A549 (cell line): ENCODE measurements at places on chromosomes 13 and 19. TPM values are rescaled to one million over a fixed set of nuclear protein-coding genes. Genes with fewer than 3 reads are reported as not detected.
A peak's percentile ranks its signal among the peaks of the same experiment; 100 is the strongest.

- peak; percentile 41 for DNase-seq
These were observed 232.5 kb downstream of the SLC7A1 start for GRCh38 chr13:29362849-29363604.

DNA sequence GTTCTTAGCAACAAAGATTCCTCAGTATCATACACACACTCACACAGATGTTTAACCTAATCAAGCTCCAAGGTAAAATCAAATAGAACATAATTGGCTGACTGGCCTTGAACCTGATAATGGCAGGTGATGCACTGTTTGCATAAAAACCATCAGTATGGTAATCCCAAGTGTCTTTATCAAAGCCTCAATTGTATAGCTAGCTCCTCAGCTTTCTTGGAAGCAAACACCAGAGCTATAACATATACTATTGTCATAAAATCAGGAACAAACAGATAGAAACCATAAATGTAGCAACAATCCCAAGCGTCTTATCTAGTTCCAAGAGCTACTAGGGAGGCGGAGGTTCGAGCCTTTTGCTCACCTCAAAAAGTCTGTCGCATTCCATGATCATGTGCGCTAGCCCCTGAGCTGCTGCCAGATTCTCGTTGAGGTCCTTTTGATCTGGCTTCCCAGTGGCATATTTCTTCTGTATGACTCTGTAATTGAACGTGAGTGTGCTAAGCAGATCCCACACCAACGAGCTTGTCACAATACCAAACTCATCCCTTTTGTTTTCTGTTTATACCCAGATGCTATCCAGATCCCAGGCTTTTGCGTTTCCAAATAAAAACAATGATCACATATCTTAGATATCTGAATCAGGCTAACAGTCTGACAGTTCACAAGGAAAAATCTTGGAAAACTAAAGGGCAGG lies 95.3 kb downstream of the KL start:
- DNase-seq, result no peak

GRCh38 chr19:10601999-10602329 lies 14.9 kb upstream of the AP1M2 start:
- no peak for DNase-seq

- DNase-seq, result no peak
These were observed 744.1 kb downstream of the UQCRFS1 start for GRCh38 chr19:28468701-28469459.

DNA sequence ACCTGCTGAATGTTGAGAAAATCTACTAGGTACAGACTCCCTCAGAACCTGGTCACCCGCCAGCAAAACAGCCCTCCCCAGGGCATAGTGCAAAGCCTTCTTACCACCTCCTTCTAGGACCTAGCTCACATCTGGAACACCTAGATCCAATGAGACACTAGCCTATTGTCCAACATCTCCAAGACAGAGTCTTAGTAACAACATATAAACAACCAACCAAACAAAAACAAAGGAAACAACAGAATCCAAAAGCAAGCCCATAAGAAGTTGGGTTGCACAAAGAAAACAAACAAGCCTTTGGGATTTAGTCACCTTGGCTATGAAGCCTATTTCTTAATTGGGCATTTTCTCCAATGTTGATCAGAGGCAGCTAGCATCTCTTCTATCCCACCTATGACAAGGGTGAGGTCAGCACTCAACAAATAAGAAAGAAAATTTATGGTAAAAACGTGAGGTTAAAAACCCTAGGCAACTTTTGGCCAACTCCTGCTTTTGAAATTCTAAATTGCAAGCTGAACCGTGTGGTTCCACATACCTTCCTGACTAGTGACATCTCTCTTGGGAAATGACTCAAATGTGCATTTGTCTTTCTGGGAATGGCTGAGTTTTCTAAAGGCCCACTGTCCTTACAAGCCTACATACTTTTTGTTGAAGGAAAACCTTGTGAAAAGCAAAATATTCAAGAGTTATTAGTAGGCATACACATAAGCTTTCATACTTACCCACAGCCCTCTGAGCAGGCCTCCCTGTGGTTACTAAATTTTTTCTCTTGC lies 66.7 kb downstream of the FAM216B start:
- DNase-seq, result no peak

GRCh38 chr13:39692660-39693438 lies 37.4 kb downstream of the COG6 start:
- DNase-seq, result no peak

DNA sequence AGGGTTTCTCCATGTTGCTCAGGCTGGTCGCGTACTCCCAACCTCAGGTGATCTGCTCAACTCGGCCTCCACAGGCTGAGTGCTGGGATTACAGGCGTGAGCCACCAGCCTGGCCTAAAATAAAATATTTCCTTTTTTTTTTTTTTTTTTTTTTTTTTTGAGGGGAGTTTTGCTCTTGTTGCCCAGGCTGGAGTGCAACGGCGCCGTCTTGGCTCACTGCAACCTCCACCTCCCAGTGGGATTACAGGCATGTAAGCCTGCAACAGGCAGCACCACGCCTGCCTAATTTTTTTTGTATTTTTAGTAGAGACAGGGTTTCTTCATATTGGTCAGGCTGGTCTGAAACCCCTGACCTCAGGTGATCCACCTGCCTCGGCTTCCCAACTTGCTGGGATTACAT lies 4.9 kb downstream of the ZNF506 start:
- no peak for DNase-seq

- DNase-seq, result no peak
These were observed 4.9 kb downstream of the SUGP1 start for GRCh38 chr19:19315444-19315843.

DNA sequence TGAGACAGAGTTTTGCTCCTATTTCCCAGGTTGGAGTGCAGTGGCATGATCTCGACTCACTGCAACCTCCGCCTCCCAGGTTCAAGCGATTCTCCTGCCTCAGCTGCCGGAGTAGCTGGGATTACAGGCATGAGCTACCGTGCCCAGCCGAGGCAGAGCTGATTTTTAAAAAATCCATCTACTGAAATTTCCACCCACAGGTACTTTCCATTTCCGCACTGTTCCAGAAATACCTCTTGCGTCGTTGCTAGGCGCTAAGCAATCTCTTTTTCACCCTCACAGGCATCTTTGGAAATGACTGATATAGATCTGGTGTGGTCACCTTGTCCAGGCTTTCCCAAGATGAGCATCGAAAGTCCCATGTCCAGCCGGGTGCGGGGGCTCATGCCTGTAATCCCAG lies 9.4 kb downstream of the TMEM38A start:
- no peak for DNase-seq

GRCh38 chr13:77415253-77416071 lies 88.6 kb upstream of the MYCBP2 start:
- no peak for DNase-seq

GRCh38 chr19:17172624-17173345 lies 42.4 kb upstream of the USE1 start:
- DNase-seq, result no peak

DNA sequence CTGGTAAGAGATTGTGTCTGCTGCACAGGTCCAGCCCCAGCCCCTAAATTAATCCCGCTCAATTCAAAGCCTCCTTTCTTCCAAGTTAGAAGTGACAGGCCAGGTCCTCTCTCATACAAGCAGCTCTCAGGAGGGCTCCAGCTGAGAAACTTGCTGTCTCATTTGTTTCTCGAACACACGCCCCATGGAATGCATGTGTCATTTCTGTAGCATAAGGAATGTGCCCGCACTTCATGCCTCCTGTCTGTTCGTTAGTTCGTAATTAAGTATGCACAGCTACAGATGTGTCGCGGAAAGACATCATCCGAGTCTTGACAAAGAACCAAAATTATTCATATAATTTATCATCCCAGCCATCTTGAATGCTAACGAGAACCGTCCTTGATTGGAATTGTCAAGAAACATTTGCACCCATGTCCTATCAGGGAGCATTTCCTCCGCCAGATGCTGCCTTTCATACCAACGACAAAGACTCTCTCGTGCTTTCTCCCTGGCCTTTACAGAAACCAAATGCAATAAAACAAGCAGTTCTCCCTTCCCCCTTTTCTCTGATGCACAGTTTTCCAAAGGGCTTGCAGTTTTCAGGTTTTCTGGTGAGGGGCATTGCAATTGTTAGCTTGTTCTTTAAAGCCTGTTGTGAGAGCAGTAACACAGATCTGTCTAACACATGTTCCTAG lies 133.5 kb downstream of the UQCRFS1 start:
- no peak for DNase-seq

DNA sequence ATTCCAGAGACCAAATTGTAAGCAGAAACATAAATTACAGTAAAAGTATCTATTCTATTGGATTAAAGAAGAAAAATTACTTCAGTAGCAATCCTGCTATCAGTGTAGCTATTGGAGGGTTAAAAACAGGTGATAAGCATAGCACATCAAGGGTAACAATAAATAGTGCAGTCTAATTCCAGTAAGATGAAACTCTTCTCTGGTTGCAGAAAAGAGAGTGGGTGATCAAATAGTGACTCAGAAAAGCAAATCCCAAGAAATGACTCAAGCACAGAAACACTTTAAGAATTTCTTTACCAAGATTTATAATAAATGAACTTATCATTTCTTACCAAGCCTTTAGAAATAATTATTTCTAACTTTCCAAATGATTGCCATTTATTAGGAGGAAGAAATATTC lies 135.7 kb downstream of the LMO7 start:
- DNase-seq, result peak; percentile 61

DNA sequence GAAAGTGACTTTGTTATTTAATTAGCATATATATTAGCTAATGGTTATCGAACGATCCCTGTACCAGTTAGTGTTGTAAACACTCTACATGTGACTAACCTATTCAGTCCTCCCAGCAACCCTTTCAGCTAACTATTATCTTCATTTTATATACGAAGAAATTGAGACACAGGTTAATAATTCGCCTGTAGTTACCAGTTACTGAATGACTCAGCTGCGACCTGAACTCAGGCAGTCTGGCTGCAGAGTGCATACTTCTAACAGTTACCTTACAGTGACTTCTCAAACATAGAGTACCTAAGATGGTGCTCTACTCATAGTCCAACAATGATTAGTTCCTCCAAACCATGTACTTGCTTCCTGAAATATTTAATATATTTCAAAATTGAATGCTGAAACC lies 117.7 kb downstream of the FNDC3A start:
- DNase-seq, result peak; percentile 24

- no peak for DNase-seq
These were observed 36.2 kb upstream of the LPAR6 start for GRCh38 chr13:48448959-48449614.

GRCh38 chr19:48735031-48735615 lies 5.3 kb downstream of the RASIP1 start:
- DNase-seq, result peak; percentile 85

DNA sequence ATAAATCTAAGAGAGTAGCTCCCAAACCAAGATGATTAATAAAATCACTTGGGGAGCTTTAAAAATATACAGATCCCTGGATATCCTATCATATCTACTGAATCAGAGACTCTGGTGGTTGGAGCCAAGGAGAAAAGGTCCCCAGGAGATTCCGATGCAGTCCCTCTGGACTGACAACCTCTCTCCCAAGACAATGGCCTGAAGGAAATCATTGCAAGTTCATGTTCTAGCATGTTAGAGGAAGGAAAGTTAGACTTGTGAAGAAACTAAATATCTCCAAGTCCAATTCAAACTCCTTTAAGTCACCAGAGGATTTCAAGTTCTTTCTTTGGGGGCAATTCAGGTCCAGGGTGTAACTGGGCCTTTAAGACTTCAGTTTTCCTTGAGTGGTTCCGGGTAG lies 84.7 kb upstream of the MEDAG start:
- no peak for DNase-seq

DNA sequence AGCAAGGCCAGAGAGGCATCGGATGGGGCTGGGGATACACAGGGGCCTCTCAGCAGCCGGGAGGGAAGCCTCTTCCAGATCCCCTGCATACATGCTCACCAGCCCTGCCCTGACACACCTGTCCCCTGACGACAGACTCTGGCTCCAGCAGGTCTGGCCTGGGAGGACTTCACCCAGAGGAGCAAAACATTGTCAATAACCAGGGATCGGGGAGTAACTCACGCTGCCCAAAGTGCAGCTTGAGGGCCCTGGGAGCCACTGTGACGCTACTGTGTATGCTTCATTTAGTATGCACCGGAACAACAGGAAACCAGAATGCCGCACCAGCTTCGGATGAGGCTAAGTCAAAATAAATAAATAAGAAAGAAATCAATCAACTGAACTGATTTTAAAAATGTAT lies 12.4 kb upstream of the CD22 start:
- DNase-seq, result no peak

DNA sequence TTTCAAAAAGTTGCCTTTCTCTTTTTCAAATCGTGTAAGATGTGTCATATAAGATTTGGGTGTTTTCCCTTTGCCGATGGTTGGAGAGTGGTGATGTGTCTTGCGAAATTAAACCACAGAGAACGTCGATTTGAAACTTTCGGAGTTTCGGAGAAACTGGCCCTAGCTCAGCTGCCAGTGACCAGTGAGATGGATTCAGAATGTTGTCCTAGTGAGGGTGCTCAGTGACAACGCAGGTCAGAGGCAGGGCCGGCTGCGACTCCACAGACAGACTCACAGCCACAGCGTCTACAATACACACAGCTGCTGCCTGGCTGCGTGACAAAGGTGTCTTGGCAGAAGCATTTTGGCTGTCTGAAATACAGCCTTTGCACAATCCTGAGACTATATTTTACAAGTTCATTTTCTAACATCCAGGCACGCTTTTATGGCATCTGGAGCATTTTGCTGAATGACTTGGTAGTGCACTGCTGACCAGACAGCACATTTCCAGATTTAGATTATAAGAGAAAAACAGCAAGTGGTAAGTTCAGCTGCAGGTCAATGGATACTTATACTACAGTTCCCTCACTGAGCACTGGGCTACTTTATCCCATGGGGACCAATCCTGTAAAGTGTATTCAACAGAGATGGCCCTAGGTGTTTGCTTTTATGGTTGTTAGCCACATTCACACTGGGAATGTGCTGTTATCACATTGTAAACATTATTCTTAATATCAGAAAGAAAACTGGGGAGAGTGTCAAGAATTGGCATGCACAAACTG lies 207.5 kb downstream of the KCNRG start:
- no peak for DNase-seq

GRCh38 chr13:32246468-32246867 lies 68.7 kb downstream of the ZAR1L start:
- DNase-seq, result peak; percentile 69

The ZNF175 gene
- polyA plus RNA-seq, result 2.9 to 3.8 TPM (median 3.3 TPM) in 3 replicates

The TTC9B gene
- 0.04 TPM in 1 of 3 replicates, not detected in the others for polyA plus RNA-seq

The TINCR gene
- 1.6 to 1.9 TPM (median 1.8 TPM) in 3 replicates for polyA plus RNA-seq

The TRIP10 gene
- polyA plus RNA-seq, result 52.8 to 61.0 TPM (median 60.9 TPM) in 3 replicates

The ERICH4 gene
- polyA plus RNA-seq, result 0.10 TPM in 1 of 3 replicates, not detected in the others

The TRPM4 gene
- polyA plus RNA-seq, result 8.4 to 9.4 TPM (median 9.1 TPM) in 3 replicates

The ZNF728 gene
- polyA plus RNA-seq, result not detected in 3 replicates

The SMIM24 gene
- 0.62 to 1.0 TPM (median 0.67 TPM) in 3 replicates for polyA plus RNA-seq

The CLEC4G gene
- not detected in 3 replicates for polyA plus RNA-seq

The ZNF90 gene
- not detected in 3 replicates for polyA plus RNA-seq

The TEKTIP1 gene
- not detected in 3 replicates for polyA plus RNA-seq
